ENCODE measurements at places on chromosomes 4 and X. TPM values are rescaled to one million over a fixed set of nuclear protein-coding genes. Genes with fewer than 3 reads are reported as not detected.

The ERAS gene
- not detected for total RNA-seq

The TIGD4 gene
- total RNA-seq, result 0.25 TPM

The PQBP1 gene
- total RNA-seq, result 65.5 TPM

The FHIP1A gene
- 0.99 TPM for total RNA-seq

The MAOB gene
- total RNA-seq, result not detected

The WDFY3 gene
- total RNA-seq, result 86.9 TPM

The KLB gene
- not detected for total RNA-seq

The SCRG1 gene
- total RNA-seq, result 0.49 TPM

The ZNF630 gene
- 2.0 TPM for total RNA-seq

The PAGE2B gene
- not detected for total RNA-seq

The MAGED4 gene
- total RNA-seq, result 14.7 TPM

The CYLC1 gene
- total RNA-seq, result not detected

The SRPX2 gene
- total RNA-seq, result 26.8 TPM

The IL15 gene
- total RNA-seq, result 2.3 TPM

The MSX1 gene
- 4.3 TPM for total RNA-seq

The CORIN gene
- under 0.01 TPM for total RNA-seq

The FDCSP gene
- not detected for total RNA-seq

The NPY2R gene
- total RNA-seq, result not detected

The SMIM43 gene
- total RNA-seq, result 1.1 TPM

The CDKL2 gene
- total RNA-seq, result 7.5 TPM

The CLNK gene
- not detected for total RNA-seq

The SYNPO2 gene
- total RNA-seq, result 3.4 TPM

The KIAA1210 gene
- total RNA-seq, result not detected

The FOXR2 gene
- total RNA-seq, result not detected

The BANK1 gene
- total RNA-seq, result 0.41 TPM

The SMIM31 gene
- not detected for total RNA-seq

The CD38 gene
- total RNA-seq, result not detected

The SOWAHB gene
- total RNA-seq, result not detected

Measured in fibroblast of the aortic adventitia (primary cell).